Activated naive CD4-positive, alpha-beta T cell treated with anti-CD3 and anti-CD28 coated beads, Interleukin-2, amount 10 ng/mL, durations not matched to agents 5 hours and 36 hours (primary cell): ENCODE measurements at places on chromosomes 6 and 20. TPM values are rescaled to one million over a fixed set of nuclear protein-coding genes. Genes with fewer than 3 reads are reported as not detected.

The GSTA1 gene
- total RNA-seq = not detected

The AVP gene
- not detected for total RNA-seq

The DUSP15 gene
- not detected for total RNA-seq

The KCNB1 gene
- 0.02 TPM for total RNA-seq
